ENCODE measurements at places on chromosomes 3 and 15.

DNA sequence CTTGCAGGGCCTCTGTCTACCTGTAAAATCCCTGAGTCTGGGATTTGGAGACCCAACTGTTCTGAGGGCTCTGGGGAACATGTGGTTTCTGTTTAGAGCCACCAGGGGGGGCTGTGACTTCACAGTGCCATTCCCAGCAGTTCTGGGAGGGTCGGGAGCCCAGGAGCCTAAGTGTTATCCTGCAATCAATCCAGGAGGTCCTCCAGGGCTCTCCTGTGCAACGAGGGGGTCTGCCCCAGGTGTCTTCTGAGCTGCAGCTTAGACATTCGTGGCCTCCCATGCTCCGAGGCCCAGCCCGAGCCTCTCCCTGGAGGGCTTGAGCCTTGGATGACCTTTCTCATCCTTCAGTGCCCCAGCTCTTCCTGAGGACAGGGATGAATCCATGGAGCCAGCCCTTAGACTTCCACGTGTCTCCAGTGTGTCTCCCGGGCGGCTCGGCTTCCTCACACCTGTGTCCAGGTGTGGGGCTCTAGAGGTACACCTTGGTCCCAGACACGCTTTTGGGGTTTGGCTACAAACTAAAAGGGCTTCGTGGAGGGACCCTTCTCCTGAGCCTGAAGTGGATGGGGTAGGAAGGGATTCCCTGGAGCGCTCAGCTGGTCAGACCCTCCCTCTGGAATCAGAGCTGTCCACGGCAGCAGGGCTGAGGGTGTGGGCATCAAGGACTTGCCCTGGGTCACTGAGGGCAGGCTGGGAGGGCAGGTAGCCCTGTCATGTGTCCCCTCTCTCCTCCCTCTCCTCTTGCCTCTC is 20.3 kb upstream of the ABTB1 start:
- DNase-seq, result peak; percentile 72

GRCh38 chr3:166296179-166296783 is 459.1 kb upstream of the BCHE start:
- DNase-seq, result no peak

DNA sequence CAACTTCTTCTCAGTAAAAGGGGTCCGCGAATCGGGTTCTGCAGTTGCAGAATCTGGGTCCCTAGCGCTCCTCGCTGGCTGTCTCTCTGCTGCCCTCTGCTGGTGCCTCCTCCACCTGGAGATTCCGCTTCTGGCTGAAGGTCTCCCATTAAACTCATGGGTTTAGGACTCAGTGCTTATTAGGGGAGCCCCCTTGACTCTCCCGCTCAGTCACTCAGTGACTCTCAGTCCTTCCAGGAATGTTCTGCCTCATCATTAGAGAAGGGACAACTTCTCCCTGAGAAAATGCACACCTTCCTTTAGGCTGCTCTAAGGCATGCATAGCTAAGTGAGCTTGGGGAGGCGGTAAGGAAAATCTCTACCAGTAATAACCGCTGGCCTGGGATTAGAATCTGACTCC is 7.1 kb downstream of the CPN2 start:
- DNase-seq, result no peak

DNA sequence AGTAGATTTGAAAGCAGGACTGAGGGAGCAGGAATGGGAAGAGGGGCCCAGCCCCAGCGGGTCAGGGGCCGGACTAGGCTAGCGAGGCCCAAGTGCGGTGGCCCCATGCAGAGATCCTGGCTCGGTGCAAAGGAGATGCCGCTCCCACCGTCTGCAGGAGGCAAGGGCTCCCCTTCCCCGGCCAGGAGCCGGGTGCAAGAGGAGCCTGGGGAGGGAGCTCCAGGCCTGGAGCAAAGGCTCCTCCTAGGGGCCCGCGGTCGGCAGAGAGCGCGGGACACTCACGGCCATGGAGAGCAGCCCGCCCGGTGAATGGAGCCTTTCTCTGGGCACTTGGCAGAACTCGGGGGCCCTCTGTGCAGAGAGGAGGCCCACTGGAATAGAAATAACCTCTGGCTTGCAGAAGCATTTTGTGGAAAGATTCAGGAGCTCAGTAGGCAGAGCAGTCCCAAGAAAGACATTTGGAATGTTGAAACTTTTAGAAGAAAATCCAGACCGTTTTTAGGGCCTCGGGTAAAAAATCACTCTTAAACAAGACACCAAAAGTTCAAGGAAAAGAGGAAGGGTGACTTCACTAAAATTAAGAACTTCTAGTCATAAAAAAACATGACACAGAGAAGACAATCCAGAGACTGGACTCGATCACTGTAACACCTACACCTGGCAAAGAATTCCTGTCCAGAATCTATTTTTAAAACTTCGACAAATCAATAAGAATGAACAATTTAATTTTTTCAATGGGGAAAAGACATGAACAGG is 43.0 kb upstream of the USP3 start:
- no peak for DNase-seq

DNA sequence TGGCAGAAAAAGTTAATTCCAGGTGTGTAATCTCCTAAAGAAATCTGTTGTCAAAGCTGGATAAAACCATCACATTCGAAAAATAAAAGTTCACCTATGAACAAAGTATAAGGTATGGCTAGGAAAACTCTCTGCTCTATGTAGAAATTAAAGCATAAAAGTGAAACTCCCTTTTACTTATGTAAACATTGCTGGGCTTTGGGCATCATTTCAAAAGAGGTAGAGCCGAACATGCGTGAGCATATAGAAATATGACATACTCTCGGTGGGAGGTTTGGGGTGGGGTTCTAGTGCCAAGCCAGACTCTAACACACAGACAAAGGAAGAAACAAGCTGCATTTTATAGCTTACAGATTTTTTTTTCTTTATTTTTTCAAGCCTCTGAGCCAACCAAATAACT is 306.8 kb upstream of the ATP11B start:
- DNase-seq, result no peak

DNA sequence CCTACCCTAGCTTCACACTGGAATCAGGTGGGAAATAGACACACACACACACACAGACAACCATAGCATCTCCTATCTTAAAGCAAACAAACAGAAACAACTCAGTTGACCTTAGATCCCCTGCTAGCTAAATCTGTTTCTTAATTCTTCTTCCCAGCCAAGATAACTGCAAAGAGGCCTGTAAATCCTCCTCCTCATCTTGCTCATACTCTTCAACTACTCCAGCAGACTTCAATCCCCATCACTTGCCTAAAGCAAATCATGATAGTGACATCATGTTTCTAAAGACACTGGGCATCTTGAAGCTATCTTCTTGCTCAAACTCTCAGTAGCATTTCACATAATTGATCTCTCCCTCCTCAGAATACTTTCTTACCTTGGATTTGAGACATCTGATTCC is 303.0 kb downstream of the RBMS3 start:
- DNase-seq, result no peak

GRCh38 chr15:54033869-54034458 is 55.7 kb downstream of the UNC13C start:
- no peak for DNase-seq

GRCh38 chr3:39317571-39318169 is 11.8 kb upstream of the CCR8 start:
- no peak for DNase-seq

DNA sequence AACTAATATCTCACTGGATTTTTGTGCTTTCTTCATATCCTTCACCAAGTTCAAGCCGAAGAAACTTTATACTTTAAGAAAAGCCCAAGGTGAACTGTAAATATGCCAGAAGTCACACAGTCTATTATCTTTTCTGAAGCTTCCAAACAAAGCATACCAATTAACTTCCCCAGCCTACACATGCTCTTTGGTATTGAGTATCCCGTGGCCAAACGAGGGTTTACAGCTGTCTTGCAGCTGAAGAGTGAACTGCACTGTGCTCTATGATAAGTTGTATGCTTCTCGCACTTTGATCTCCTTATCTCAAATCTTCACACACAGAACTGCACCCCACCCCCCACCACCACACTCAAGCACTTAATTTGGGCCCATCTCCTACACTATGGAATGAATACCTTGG is 215.6 kb upstream of the VEPH1 start:
- DNase-seq, result no peak

DNA sequence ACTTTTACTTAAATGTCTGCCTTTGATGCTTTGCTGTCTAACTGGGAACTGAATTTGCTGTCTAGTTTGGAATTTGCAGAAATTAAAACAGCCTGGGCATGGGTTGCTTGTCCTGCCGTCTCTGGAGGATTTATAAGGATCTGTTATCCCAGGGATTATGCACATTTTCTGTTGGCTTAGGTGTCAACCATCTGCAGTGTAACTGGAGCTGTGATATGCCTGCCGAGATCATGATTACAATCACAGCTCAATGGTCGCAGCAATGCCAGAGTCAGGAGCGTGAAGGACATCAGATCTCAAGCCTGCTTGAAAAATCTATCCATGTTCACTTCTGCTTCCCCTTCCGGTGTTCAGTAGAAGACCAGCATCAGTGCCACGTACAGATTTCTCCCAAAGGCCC is 41.8 kb upstream of the SETMAR start:
- DNase-seq, result no peak

GRCh38 chr15:60208709-60209108 is 189.1 kb downstream of the ANXA2 start:
- DNase-seq, result no peak

- DNase-seq, result no peak
Measured at GRCh38 chr15:98812716-98813446, 164.5 kb downstream of the IGF1R start.

DNA sequence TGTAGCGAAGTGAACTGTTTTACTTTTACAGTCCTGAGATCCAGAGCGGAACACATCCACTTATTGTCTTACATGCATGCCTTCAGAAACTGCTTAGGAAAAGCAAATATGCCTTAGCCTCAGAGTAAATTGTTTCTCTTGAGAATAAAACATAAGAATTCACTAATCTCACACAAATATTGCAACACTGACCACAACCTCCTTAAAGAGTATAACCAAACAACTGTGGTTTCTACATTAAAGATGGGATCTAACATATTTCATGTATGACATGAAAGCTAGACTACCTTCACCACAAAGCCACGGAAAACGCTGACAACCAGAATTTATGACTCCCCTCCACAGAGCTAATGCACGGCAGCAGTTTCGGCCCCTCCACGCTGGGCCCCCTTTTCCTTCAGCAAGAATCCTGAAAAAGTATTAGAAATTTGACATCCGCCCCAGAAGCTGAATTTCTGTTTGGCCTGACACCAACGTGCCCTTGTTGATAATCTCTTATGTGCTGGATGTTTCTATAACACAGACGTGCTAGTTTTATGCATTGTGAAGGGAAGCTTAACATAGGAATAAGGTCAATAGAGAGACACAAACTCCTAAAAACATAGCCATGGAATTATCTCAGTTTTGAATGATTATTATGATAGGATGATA is 84.6 kb downstream of the GREM1 start:
- no peak for DNase-seq

- DNase-seq, result no peak
Measured at GRCh38 chr15:86163816-86164215, 84.1 kb downstream of the AGBL1 start.

GRCh38 chr3:154552338-154552737 is 122.3 kb upstream of the GPR149 start:
- no peak for DNase-seq

Measured in coronary artery (tissue), 2 donors.